ENCODE measurements at places on chromosomes 2 and 18. TPM values are rescaled to one million over a fixed set of nuclear protein-coding genes. Genes with fewer than 3 reads are reported as not detected.
A peak's percentile ranks its signal among the peaks of the same experiment; 100 is the strongest.

The FEV gene
- polyA plus RNA-seq, result not detected

The KLHL29 gene
- polyA plus RNA-seq, result 3.1 TPM

The UGT1A5 gene
- not detected for polyA plus RNA-seq

The ILKAP gene
- polyA plus RNA-seq, result 35.0 TPM

The L3MBTL4 gene
- 3.5 TPM for polyA plus RNA-seq

The NT5C1B gene
- not detected for polyA plus RNA-seq

The SPRED2 gene
- polyA plus RNA-seq, result 11.7 TPM

The SLC14A1 gene
- 0.31 TPM for polyA plus RNA-seq

The SERPINB2 gene
- 4.3 TPM for polyA plus RNA-seq

DNA sequence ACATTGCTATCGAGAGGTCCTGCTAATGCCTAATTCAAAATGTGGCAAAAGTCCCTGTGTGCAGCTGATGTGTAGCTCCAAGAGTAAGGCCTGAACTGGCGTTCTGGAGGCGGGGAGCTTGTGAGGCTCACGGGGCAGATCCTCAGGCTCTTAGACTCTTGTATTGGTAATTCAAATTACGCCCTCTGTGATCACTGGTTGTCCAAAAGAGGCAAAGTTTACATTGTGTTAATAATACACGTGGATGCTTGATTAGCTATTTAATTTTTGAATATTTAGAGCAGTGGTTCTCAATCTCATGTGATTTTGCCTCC, 12.4 kb upstream of the CRYGA start:
- no peak for DNase-seq

GRCh38 chr2:165203689-165204559, at the start of gene SCN3A:
Gene SCN3A (minus strand): TSS chr2:165204050. CDS start chr2:165176394, 27,656 bp downstream.
- peak; percentile 67 for DNase-seq

DNA sequence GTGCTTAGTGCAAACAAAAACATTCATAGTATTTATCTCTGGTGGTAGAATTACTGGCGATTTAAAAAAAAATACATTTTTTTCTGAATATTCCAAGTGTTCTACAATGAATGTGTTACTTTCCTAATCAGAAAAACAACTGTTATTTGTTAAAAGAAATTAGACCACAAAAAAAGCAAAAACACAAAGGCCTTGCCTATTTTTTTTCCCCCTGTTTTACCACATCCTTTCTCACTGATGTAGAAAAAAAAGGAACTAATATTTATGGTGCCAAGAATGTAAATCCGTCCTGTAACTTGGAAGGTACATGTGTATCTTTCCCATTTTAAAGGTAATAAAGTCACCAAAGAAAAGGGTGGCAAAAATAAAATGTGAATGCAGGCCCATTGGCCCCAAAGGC, 28.4 kb upstream of the MGAT4A start:
- no peak for DNase-seq

GRCh38 chr2:16196687-16197503, 256.5 kb downstream of the MYCN start:
- DNase-seq, result no peak

DNA sequence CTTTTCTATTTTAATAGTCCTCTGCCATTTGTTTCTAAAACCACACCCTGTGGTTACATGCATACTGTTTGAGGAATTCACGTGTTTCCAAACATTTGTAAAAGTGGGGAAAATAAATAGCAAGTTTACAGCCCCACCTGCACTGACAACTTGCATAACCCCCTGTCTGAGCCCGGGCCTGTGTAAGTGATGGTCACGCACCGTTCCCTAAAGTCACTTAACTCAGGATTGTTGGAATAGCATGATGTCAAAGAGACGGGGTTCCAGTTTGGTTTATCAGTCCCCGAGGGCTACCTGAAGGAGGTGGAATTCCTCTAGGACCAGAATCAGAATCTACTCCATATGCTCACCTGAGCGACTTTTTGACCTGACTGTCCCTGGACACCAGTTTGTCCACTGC, 30.5 kb downstream of the ACKR3 start:
- no peak for DNase-seq

DNA sequence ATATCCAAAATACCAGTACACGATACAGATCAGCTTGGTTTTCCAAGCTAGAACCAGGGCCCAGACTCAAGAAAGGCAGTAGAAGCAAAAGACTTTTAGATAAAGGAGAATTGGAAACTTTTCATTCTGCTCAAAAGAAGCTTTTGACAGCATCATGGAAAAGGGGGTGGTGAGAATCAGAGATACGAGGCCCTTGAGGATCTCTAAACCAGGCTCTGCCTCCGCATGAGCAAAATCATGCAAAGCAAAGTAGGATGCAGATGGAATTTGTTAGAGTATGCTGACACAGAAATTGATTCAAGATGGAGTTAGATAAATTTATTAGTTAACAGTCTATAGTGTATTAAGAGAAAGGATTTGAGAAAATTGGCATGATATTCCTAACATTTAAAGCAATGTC, 39.8 kb downstream of the FAM98A start:
- no peak for DNase-seq

- DNase-seq, result no peak
Measured at GRCh38 chr2:165572151-165572550, 102.7 kb downstream of the CSRNP3 start.

- DNase-seq, result no peak
Measured at GRCh38 chr2:196137271-196137670, 34.1 kb downstream of the STK17B start.

- no peak for DNase-seq
Measured at GRCh38 chr2:63060472-63060991, 9.9 kb downstream of the OTX1 start.

DNA sequence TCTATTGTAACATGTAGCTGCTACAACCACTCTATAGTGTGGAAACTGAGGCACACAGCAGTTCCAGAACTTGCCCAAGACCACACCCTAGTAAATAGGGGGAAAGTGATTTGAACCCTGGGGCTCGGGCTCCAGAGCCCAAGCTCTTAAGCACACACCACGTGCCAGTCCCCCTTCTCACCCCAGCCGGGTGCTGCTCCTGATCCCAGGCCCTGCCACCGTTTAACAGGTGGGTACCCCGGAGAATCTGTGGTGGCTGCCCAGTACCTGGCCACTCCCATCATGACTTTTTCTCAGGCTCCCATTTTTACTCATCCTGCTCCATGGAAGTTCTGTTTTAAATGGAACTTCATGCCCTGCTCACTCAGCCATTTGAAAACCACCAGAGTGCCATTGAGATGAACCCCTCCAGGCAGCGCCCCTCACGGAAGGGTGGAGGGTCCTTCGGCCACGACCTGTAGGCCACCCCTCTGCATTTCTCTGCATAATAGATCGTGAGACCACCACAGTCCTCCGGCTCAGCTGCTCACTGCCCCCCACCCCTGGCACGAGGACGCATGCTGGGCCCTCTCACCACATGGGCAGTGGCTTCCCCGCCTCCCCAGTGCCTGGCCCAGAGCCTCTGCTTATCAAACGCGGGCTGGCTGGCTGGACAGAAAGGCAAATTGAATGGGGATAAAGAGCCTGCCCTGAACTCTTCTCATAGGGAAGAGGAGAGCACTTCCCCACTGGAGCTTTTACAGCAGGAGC, 42.1 kb downstream of the TMEM37 start:
- no peak for DNase-seq

DNA sequence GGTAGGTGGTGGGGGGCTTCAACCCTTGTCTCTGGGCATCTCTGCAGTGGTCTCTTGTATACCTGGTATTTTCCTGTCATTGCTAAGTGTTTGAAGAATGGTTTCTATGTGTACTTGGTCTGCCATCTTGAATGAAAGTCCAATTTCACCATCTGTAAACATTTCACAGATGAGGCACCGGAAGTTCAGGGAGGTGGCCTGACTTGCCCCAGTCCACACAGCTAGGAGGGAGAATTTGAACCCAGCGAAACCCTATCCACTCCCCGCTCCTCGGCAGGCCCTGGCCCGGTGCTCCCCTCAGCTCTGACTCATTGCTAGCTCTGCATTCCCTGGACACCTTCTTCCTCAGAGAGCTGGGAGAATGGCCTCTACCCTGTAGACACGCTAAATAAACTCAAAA, 30.5 kb downstream of the ZAP70 start:
- DNase-seq, result no peak

DNA sequence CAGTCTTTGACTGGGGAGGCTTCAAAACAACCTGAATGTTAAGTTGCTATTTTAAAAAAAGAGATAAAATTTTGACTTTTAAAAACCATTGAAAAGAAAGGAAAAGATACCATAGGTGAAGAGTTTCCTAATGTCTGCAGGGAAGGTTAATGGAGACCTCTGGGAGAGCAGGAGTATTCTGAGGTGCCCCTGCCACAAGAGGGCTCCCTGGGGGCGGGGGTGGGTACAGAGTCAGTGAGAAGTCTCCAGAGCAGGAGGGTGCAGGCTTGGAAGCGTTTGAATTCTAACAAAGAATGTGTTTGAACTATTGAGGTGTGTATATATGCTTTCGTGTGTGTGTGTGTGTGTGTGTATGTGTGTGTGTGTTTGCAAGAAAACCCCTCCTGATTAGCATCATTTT, 46.7 kb upstream of the ST6GAL2 start:
- no peak for DNase-seq

- DNase-seq, result no peak
Measured at GRCh38 chr2:173354073-173354581, 545 bp upstream of the CDCA7 start.

GRCh38 chr2:195027947-195028346, 629.1 kb upstream of the SLC39A10 start:
- no peak for DNase-seq

DNA sequence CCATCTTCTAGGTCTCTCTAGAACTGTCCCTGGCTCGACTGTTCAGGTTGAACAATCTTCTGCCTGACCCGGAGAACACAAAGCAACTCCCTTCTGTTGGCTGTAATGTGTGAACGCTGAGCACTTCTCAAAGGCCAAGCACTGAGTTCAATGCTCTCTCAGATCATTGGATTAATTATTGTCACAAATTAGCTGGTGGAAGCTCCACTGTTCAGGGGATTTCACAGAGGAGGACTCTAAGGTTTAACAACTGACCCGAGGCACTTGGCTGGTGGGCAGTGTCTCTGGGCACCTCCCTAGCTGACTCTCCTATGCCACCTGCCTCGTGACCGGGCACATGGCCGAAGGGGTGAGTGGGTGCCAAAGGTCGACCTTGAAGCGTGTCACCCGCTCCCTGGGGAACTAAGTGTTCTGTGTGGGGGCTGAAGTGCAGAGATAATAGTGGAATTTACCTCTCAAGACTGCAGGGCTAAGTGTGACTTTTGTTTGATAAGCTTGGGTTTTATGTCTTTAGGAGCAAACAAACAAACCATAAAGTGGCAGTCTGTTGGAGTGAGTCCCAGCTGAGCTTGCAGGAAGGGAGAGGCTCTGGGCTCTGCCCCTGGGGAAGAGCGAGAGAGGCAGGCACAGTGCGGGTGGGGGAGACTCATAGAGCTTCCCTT, 64.8 kb downstream of the BCL2L11 start:
- DNase-seq, result no peak

GRCh38 chr2:189159717-189160116, 19.8 kb downstream of the COL5A2 start:
- no peak for DNase-seq

GRCh38 chr18:48073211-48073930, 142.9 kb upstream of the SMAD2 start:
- DNase-seq, result no peak

DNA sequence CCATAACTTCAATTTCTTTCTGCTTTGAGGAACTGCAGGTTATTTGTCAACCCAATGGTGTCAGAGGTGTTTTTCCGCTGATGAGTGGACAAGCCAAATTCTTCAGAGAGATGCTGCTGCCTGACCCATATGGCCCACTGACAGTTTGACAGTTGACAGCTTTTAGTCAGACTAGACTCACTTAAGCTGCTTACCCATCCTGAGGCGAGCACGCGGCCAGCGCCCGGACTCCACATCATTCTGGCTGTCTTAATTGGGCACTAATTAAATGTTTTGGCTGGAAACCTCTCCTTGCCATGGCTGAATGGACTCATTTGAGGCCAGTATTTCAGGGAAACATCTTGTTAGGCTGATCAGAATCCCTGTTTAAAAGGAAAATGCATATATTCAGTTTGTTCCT, 316.1 kb upstream of the FANCL start:
- no peak for DNase-seq

DNA sequence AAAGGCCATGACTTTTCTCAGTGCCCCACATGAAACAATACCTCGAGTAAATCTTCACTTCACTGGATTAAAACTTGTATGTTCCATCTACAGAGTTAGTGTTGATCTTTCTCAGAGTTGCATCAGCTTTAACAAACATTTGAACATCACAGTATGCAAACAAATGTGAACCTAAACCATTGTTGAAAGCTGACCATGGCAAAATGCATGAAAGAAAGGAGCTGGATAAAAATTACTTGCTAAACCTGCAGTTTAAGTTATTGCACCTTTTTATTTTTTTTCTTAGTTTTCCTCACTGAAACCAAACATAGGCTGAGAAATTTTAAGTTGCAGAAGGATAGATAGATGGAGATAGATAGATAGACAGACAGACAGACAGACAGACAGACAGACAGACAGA, 107.2 kb upstream of the UGP2 start:
- DNase-seq, result no peak

DNA sequence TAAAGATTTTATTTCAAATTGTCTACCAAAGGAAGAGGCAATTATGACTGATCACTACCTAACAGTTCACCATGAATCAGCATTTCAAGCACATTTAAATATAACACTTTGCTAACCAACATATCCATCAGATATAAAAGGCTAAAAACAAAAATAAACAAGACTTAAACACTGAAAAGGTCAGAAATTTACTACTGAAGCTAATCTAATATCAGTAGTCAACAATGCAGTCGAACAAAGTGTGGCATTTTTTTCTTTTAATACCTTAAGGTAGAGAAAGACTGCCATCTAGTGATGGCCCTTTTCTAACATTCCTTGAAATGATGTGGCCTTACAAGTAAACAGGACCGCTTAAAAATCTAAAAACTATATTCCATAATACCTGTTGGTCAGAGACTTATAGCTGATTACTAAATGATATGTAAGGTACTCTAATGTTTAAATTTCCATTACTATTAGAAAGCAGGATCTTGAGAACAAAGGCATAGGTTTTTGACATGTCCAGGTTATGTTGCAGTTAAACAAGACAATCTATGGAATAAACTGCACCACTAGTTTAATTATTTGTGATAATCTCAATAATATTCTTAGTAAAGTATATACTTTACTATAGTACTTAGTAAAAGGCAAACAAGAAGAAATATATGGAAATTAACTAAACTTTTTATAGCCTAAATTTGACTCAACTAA, 80.0 kb downstream of the EXOC6B start:
- DNase-seq, result no peak

GRCh38 chr2:179900655-179901054, 39.2 kb upstream of the ZNF385B start:
- no peak for DNase-seq

- DNase-seq, result peak; percentile 14
Measured at GRCh38 chr18:34867520-34867919, 157.4 kb downstream of the DTNA start.
